ENCODE measurements at places on chromosomes 11 and 22.

- DNase-seq = no peak
These were observed 1374.2 kb downstream of the FAM181B start for GRCh38 chr11:81359476-81359875.

GRCh38 chr11:44535191-44535980, 30.1 kb upstream of the CD82 start:
- no peak for DNase-seq

DNA sequence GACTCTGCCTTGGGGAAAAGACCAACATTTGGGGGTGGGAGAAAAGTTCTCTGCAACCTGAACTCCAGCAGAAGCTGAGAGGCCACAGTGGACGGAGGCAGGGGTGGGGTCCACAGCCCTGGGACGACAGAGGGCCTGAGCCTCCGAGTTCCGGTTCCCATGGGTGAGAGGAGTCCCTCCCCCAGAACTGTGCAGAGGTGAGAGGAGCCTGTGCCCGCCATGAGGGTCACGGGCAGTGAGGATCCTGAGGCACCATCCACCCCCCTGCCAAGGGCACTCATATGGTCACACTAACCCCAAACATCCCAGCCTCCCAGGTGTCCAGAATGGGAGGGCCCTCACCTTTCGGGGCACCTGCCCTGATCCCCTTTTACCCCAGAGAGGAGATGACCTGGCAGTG, 30.5 kb downstream of the KIAA0930 start:
- DNase-seq = no peak

GRCh38 chr11:5665746-5666401, 19.0 kb downstream of the TRIM5 start:
- no peak for DNase-seq

GRCh38 chr22:37784829-37785495, 22.8 kb upstream of the GCAT start:
- DNase-seq = no peak

GRCh38 chr11:8777907-8778767, 95.5 kb downstream of the RPL27A start:
- no peak for DNase-seq

- no peak for DNase-seq
These were observed 39.4 kb upstream of the RTL6 start for GRCh38 chr22:44537467-44537866.

GRCh38 chr11:78414321-78415051, 3.1 kb downstream of the GAB2 start:
- DNase-seq = no peak

DNA sequence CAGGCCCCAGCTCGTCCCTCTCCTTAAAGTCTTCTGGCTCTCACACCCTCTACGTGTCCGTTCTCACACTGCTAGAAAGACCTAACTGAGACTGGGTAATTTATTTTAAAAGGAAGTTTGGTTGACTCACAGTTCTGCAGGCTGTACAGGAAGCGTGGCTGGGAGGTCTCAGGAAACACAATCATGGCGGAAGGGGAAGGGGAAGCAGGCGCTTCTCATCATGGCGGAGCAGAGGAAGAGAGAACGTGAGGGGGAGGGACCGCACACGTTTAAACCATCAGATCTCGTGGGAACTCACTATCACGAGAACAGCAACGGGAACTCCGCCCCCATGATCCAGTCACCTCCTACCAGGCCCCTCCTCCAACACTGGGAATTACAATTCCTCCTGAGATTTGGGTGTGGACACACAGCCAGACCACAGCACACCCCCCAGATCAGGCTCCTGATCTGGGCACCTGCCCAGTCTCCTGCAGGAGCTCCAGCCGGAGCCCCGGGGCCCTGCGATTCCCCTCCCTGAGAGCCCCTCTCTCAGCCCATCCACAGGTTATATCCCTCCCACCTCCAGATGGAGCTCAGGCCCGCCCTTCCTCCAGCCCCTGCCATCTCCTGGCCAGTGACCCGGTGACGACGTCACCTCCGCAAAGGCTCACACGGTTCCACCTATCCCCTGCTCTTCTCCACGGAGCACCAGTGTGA, 170.2 kb downstream of the BRD1 start:
- DNase-seq = peak; percentile 57

GRCh38 chr22:31567196-31567595, 70.9 kb downstream of the SFI1 start:
- no peak for DNase-seq

DNA sequence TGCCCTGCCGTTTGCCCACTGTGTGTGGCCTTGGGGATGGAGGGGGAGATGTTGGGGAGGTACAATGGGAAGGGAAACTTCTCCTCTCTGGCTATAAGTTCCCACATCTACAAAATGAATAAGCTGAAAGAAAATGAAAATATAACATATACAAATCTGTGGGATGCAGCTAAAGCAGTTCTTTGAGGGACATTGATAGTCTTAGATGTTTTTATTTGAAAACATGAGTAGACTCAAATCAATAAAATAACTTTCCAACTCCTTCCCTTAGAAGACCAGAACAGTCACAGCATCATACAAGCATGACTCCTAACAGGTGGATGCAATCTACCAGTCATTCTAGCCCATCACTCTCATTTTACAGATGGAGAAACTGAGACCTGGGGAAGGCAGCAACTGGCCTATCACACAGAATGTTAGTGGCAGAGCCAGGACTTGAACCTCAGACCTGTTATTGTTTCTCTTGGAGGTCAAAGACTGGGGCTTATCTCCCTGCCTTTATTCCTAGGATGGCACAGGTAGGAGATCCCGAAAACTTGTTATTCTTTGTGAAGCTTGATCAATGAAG, 25.2 kb upstream of the CCDC86 start:
- no peak for DNase-seq

DNA sequence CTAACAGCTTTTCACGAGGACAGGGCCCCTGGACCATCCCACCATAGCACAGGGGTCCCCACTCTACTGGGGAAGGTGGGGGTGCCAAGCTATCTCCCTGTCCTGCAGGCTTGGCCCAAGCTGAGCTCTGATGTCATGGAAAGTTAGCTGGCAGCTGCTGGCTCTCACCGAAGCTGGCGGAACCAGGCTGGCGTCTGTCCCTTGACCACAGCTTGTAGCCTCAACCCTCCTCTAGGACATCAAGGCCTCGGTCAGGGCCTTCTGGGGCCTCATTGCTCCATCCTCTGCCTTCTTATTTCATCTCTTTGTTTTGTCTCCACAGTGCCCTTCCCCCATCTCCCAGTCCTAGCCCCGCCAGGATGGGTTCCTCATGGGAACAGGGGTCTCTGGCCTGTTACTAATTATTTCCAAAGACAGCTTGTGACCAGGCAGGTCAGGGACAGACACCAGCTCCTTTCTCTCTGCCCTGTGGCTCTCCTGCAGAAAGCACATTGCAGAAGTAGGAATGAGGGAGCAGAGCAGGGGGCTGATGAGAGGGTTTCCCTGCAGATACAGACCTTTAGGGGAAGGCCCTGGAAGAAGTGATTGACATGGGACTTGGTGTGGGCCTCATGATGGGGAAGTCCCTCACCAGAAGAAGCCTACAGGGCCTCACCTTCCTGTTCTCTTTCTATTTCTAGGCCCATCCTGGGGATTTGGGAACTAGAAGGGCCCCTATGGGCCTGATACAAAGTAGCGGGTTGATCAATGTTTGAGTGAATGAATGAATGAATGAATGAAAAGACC, 97.5 kb upstream of the ALX4 start:
- DNase-seq = no peak

DNA sequence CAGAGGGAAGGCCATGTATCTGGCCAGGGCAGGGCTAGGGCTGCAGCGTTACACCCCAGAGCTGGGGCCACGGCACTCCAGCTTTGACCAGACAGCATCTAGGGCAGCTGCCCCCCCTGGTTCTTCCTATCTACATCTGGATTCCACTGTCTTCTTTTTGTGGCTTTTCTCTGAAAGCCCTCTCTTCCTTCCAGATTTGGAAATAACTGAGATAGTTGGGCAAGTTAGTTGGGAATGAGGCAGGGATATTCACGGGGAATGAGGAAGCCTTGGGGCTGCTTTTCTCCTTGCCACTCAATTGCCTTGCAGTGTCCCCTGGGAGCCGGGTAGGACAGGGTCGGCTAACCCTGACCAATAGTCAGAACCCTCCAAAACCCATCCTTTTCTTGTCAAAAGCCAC, 26.8 kb downstream of the CLMP start:
- no peak for DNase-seq

DNA sequence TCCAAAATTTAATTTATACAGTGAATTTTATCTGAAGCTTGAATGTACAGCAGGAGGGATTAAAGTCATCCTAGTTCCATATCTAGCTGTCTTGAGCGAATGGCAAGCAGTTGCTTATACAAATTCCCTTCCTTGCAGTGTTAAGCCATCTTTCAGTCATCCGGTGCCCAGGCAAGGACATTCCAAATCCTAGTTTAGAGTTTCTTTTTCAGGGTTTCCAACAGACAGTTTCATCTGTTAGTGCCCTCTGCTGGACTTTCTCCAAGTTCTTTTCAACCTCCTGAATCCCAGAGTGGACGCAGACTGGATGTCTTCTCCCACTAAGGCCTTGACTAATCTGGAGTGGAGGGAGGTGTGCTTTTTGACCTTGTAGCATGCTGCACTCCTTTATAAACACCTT, 45.4 kb downstream of the GRAMD1B start:
- DNase-seq = no peak

DNA sequence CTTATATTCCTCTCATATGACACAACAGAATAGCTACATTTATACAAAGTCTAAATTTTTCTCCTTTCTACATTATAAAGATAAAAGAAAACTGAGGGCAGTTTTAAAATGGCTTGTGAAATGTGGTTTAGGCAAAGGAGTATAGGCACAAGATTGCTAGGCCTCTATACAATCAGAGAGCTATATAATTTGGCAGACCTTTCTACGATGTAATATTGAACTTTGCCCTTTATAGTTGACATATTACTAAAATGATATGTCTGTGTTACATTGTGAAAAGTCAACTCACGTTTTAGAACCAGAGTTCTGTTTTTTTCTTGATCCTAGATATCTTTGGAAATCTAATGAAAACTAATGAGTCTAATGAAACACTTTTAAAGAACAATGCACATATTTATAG, 430.2 kb downstream of the DLG2 start:
- no peak for DNase-seq

DNA sequence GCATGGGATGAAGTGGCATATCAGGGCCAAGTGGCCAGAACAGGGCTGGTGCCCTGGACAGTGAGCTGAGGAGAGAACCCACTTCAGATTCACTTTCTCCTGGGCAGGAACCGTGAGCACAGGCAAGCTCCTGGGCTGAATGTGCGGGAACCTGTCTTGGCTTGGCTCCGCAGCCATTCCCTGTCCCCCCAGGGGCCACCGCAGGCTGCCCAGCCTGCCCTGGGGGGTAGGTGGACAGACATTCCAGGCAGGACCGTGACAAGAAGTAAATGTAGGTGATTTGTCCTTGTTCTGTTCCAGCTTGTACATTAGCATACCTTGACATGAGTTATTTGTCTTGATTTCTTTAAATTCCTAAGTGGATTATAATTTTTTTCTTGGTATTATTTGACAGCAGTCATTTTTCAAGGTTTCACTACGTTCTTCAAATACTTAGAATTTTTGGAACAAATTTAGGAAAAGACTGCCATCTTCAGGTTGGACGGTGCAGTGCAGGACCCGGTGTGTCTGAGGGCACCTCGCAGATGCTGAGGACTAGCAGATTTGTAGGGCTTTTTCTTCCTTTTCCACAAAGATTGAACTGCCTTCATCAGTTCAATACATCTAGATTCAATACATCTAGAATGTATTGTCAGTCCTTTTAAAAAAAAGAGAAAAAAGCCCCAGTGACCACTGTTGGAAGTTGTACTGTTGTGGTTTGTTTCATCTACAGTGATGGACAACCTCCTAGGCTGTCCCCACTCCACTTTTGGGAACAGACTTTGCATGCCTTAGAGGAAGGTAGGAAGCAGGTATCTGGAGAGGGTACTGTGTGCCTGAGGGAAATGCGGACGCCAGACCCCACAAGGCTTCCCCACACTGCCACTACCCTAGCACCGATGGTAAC, 115.1 kb upstream of the RASSF10 start:
- no peak for DNase-seq

DNA sequence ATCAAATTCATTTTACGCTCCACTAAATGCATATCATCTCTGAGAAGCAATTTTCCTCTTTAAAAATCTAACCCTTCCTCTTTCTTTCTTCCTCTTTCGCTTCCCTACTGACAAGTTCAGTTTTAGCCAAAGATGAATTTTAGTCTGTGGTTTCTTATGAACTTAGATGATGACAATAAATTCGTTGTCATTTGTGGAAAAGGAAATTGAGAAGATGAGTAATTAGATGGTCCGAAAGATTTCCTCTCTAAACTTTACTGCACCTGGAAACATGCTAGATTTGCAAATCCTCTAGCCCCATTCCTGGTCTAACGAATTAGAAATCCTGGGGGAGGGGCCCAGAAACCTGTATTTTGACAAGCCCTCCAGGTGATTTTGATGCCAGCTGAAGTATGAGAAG, 855.4 kb upstream of the CHORDC1 start:
- no peak for DNase-seq

GRCh38 chr11:9701799-9702198, 37.9 kb downstream of the SWAP70 start:
- DNase-seq = no peak

DNA sequence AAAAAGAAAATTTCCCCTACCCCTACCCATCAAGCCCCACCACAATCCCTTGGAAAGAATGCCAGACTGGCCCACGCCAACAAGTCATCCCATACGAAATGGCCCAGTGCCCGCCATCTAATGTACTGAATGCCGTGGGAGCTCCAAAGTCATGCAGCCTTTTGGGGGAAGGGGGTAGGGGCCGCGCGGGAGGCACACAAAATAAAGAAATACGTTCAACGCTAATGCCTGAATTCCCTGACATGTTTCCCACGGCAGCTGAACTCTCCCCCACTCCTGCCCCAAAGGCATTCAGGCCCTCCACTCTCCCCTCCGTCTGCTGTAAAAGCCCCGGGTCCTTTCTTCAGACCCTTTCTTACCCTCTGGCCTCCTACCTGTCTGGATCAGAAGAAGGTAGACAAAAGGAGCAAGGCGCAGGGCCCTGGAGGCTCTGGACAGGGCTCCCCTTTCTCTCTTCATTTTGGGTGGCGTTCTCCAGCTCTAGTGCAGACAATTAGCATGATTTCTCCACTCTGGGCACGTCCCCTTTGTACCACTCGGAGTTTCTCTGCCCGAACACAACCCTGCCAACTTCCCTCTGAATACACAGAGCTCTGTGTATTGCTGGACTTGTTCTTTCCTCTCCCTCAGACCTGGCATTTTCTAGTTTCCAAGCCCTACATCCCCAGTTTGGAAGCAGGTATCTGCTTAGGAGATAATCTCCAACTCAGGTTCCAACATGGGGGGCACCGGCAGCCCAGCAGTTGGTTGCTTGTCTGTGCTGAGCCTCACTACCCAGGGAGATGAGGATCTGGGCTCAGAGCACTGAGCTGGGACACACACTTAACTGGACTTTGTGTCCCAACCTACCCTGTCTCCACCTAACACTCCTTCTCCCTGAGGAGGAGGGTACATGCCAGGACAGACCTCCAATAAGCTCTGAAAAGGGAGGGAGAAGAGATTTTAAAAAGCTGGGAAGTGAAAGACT, at the start of gene HEPACAM:
HEPACAM (minus strand) TSS at position 500 of the 967 bp plus-strand sequence; CDS start at position 459, 41 bp downstream.
- DNase-seq = no peak

DNA sequence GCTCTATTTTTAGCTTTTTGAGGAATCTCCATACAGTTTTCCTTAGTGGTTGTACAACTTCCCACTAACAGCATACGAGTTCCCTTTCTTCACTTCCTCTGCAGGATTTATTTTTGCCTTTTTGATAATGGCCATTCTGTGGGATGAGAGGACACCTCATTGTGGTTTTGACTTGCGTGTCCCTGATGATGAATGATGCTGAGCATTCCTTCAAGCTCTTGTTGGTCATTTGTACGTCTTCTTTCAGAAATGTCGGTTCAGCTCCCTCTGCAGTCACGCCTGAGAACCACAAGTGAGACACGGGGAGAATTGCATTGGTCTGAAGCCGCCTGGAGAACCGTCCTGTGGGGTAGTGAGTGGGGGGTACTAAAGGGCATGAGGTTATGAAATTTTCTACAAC, 2.0 kb upstream of the KRTAP5-10 start:
- no peak for DNase-seq
